ENCODE measurements at places on chromosomes 2 and 18.
A peak's percentile ranks its signal among the peaks of the same experiment; 100 is the strongest.

- no peak for DNase-seq
Observed at GRCh38 chr2:231392431-231393148, 2.9 kb upstream of the B3GNT7 start.

GRCh38 chr2:288758-289361 lies 969 bp upstream of the ALKAL2 start:
- DNase-seq, result no peak

GRCh38 chr2:96113367-96113677 lies 3.0 kb downstream of the ADRA2B start:
- no peak for DNase-seq

DNA sequence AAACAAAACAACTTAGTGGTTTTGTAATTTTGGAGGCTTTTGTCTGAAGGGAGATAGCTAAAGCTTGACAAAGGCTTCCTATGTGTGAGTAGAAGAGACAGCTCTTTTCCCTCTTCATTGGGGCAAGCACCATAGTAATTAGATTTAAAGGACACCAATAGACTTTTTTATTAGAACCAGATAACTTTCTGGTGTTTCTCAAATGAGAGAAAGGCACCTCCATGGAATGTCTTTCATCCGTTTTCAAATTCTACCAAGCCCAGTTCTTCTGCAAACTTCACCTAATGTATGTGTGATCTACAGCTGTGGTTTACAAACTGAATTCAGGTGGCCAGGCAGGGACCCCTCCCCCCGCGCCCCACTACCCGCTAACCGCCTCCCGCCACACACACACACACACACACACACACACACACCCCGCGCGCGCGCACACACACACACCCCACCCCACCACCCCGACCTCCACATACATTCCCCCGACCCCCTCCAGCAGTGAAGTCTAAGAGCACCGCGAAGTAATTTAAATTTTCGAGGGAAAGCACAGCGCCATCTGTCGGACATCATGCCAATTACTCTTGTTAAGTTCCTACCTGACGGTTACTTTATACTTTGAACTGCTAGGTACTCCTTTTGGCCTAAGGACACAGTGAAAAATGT lies 31.6 kb upstream of the PPP1R1C start:
- DNase-seq, result peak; percentile 28

DNA sequence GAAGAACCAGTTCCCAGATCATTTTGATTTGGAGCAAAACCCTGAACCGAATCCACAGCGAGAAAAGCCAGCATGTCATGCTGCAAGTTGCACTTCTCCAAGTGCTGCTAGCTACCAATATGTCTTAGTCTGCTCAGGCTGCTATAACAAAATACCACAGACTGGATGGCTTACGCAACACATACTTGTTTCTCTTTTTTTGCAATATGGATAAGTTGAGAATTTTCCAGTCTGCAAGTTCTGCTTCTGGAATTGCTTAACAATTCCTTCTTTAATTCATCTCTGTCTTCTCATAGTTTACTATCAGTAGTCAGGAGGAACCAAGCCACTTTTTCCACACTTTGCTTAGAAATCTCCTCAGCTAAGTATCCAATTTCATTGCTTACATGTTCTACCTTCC lies 105.9 kb upstream of the RBBP8 start:
- no peak for DNase-seq

GRCh38 chr18:44098551-44099098 lies 582.1 kb upstream of the SETBP1 start:
- DNase-seq, result no peak

DNA sequence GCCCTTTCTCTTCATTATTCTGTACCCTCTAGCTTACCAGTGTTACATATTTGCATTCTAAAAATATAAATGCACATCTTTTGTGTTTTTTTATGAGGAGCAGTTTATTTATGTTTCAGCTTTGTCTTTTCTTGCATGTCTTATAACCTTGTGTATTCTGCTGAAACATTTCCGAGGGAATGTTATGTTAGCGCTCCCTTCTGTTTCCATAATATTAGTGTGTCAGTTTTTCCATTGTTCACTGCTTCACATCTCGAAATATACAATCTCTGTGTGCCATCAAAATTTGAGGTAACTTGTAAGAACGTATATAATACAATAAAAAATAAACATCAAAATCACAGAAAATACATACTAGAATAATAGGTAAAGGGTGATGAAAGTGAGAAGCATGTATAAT lies 153.3 kb downstream of the PKP4 start:
- DNase-seq, result no peak

- DNase-seq, result no peak
Observed at GRCh38 chr2:128792476-128793054, 473.9 kb upstream of the HS6ST1 start.

DNA sequence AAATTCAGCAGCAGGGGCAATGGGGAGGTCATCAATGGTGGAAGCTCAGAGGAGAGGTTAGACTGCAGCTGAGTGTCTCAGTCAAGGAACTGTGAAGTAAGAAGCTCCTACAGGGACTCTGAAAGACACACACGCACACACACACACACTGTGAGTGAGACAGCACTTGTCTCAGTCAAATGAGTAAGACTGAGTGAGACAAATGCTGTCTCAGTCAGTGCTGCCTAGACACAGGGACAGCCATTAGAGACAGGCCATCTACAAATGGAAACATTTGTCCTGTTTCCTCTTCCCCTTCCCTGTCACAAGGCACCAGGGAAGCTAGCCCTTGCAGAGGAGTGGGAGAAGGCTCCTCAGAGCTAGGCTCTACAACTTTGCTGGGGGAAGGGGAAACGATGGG lies 577.4 kb upstream of the GCFC2 start:
- DNase-seq, result no peak

- no peak for DNase-seq
Observed at GRCh38 chr2:124560592-124561112, 535.6 kb downstream of the CNTNAP5 start.

DNA sequence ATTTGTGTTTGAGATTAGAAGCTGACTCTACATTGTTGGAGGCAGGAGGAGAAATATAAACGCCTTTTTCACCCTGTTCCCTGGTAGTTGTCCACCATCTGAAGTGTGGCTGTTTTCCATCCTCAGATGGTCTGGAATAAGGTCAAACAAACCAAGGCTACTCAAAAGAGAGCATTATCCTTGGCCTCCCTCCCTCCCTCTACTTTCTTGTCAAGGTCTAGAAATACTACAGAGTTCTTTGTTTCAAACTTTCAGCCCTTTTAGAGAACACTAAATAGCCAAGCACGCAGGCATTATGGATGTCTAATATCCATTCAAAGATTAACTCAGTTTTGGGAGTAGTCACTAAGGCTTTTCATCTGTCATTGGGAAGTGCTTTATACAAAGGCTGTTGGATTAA lies 215.8 kb upstream of the ITGA4 start:
- no peak for DNase-seq

DNA sequence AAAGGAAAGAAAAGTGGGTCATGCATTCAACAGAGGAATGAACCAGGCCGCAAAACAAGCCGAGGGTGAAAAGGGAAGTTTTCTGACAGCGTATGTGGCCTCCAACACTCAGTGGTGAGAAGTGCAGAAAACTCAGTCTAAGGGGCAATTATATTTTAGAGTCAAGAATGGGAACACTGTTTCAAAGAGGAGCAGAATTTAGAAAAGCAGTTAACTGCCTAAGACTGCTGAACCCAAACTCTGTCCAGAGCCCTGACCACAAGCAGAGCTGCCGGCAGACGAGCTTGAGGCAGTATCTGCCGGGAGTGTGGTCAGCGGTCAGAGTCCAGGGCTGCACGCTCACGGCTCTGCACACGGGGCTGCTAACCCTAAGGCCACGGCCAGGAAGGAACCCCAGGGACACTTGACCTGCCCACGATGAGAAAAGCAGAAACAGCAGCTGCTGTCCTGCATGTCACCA lies 347.0 kb upstream of the ID2 start:
- DNase-seq, result no peak

GRCh38 chr2:203934711-203935438 lies 1.7 kb upstream of the ICOS start:
- DNase-seq, result no peak

DNA sequence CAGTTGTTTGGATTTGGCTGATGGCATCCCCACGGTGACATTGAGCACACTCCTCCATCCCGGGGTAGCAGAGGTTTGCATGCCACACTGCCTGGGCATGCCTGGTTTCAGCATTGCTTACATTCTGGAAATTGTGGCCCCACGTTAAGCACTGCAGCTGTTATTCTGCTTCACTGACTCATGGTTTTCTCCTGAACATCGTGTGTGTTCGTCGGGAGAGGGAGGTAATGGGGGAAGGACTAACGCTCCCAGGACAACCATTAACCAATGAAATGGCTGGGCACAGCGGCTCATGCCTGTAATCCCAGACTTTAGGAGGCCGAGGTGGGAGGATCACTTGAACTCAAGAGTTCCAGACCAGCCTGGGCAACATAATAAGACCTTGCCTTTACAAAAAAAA lies 28.2 kb upstream of the YWHAQ start:
- no peak for DNase-seq

GRCh38 chr18:8097927-8098326 lies 511.3 kb upstream of the RAB12 start:
- no peak for DNase-seq

GRCh38 chr18:5584746-5585417 lies 41.1 kb upstream of the EPB41L3 start:
- DNase-seq, result no peak
